ENCODE measurements at places on chromosomes 12 and 14.

- no peak for DNase-seq
These were observed 59.1 kb upstream of the PTGR2 start for GRCh38 chr14:73792481-73792880.

- DNase-seq, result no peak
These were observed 26.0 kb upstream of the LTBP2 start for GRCh38 chr14:74638066-74638465.

- no peak for DNase-seq
These were observed 9.5 kb downstream of the BATF start for GRCh38 chr14:75531660-75532317.

GRCh38 chr14:94458096-94458495 lies 5.5 kb upstream of the SERPINA11 start:
- no peak for DNase-seq

- DNase-seq, result no peak
These were observed 2.3 kb downstream of the DAZAP2 start for GRCh38 chr12:51240971-51241370.

GRCh38 chr12:31896514-31897039 lies 62.6 kb upstream of the RESF1 start:
- DNase-seq, result peak; percentile 76

DNA sequence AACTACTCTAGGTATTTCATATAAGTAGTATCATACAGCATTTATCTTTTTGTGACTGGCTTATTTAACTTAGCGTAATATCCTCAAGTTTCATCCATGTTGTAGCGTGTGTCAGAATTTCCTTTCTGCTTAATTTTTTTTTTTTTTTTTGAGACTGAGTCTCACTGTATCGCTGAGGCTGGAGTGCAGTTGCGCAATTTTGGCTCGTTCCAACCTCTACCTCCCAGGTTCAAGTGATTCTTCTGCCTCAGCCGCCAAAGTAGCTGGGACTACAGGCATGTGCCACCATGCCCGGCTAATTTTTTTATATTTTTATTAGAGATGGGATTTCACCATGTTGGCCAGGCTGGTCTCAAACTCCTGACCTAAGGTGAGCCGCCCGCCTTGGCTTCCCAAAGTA lies 28.9 kb downstream of the PNMA1 start:
- DNase-seq, result no peak

Measured in foreskin keratinocyte (primary cell).